Glomerular endothelial cell (primary cell): ENCODE measurements at places on chromosomes 4 and X. TPM values are rescaled to one million over a fixed set of nuclear protein-coding genes. Genes with fewer than 3 reads are reported as not detected.

DNA sequence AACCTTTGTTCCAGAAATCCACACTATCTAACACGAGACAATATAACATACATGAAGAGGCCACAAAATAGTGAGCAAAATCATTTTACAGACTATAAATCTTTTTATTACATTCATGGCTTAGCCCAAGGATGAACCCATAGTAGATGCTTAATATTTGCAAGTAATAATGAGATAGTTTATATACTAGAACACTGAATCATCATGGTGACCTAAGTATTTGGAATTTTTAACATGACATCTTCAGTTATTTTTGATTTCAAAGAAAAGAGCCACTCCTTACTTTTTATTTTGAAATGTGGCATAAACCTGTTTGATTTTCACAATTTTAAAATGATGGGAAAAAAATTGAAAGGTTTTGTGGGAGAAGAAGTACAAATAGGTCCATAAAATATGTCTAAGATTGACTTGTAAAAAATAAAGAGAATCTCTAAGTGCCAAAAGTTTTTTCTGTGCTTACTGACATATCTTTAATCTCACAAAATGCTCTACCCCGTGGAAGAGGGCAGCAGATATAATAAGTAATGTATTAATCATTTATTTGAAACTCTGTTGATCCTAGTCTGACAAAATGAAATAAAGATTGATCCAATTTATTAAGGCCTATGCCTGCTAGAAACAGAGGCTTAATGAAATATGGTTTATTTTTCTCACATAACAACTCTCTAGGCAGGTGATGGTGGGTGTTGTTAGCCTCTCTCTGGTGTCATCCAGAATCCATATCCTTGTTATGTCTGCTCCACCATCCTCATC lies 224.5 kb upstream of the CENPE start:
- DNase-seq = no peak

GRCh38 chr4:74962584-74962983 lies 29.7 kb downstream of the PARM1 start:
- no peak for DNase-seq

DNA sequence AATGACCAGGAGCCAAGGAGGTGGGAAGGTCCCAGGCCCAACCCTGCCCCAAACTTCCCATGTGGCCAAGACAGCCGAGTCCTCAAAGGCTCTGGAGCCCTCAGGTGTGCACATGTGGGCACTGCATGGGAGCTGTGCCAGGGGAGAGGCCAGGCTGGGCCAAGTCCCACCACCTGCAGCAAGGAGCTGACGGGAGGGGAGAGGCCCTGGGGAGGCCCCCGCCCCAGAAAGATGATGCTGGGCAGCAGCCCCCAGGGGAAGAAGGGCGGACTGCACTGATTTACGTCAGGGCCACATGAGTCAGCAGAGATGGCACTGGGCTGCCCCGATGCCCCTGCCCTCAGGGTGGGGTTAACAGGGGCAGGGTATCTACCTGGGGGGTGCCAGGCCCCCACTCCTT lies 1.4 kb downstream of the L1CAM start:
- no peak for DNase-seq

GRCh38 chr4:153539422-153539821 lies 73.3 kb downstream of the TMEM131L start:
- no peak for DNase-seq

The H2BW2 gene
- total RNA-seq = not detected in 2 replicates

The RTL5 gene
- 1.6 and 1.9 TPM in 2 replicates for total RNA-seq

The SPATA18 gene
- 12.3 and 17.4 TPM in 2 replicates for total RNA-seq
